ENCODE measurements at places on chromosomes 5 and 9. TPM values are rescaled to one million over a fixed set of nuclear protein-coding genes. Genes with fewer than 3 reads are reported as not detected.

DNA sequence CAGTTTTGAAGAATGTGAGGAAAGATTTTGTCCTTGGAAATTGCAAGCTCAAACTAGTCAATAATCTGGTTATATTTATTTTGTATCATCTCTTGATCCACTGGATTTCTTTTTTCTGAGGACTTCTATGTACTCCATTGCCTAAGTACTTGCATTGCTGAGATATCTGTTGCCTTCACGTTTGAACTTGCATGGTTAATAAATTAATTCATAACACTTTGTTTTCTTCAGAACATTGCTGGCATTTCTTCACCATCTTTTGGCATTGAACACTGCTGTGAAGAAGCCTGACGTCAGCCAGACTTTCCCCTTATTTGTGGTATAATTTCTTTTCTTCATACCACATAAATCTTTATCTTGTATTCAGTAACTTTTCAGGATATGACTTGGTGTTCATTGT, 246.0 kb upstream of the KIF2A start:
- peaks cover 7% of the 10 kb centered on the region for H3K27me3 ChIP-seq
- DNase-seq = no peak
- no peaks in the 10 kb centered on the region for H3K36me3 ChIP-seq
- H3K4me3 ChIP-seq = no peak overlapping the region

GRCh38 chr5:158875272-158875679, 224.4 kb downstream of the EBF1 start:
- H3K36me3 ChIP-seq = peaks cover 1% of the 10 kb centered on the region
- H3K27ac ChIP-seq = peak overlapping the region; percentile 79
- peak overlapping the region; percentile 71 for H3K4me3 ChIP-seq
- H3K4me1 ChIP-seq = peaks cover 12% of the 10 kb centered on the region
- peaks cover 5% of the 10 kb centered on the region for H3K27me3 ChIP-seq

DNA sequence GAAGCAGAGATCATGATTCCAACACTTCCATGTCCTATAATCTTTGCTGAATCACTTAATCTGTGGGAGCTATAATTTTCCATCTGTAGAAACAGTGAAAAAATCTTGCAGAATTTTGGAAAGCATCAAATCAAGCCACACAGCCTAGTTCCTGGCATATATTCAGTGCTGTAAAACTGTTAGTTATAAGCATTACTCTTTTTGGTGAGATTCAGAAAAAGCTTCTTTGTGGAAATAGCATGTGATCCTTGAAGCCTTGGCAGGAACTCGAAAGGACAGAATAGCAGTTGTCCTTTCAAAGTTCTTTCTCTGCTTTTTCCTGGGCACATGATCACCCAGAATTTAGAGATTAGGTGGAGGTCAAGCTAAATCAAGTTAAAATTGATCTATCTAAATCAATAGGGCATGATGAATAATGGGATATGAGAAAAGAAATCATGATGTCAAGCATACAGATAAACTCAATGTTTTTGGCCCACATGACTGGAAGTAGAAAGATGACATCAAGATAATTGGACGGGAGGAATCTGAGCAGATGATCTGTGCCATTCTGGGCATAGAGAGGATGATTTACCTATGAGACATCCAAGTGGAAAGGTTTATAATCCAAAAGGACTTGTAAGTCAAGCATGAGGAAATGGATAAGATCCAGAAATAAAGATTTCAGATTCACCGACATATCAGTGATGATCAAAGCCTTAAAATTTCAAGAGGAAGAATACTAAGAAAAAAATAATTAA, 73.1 kb downstream of the TMEM232 start:
- DNase-seq = no peak
- no peak overlapping the region for H3K4me3 ChIP-seq
- no peaks in the 10 kb centered on the region for H3K27me3 ChIP-seq
- H3K36me3 ChIP-seq = no peaks in the 10 kb centered on the region

Gene NR6A1
- total RNA-seq = 0.11 TPM

Gene SEMA6A
- total RNA-seq = not detected

Gene BTNL3
- total RNA-seq = not detected

Gene GFI1B
- total RNA-seq = not detected

All from activated naive CD8-positive, alpha-beta T cell treated with anti-CD3 and anti-CD28 coated beads, Interleukin-2, amount 10 ng/mL, durations not matched to agents 7 days and 5 days (primary cell).